Bladder microvascular endothelial cell (primary cell): ENCODE measurements at places on chromosomes 6 and 20. TPM values are rescaled to one million over a fixed set of nuclear protein-coding genes. Genes with fewer than 3 reads are reported as not detected.

The ENPP5 gene
- not detected in 2 replicates for total RNA-seq

The BACH2 gene
- total RNA-seq = 0.16 and 4.8 TPM in 2 replicates

The SLC16A10 gene
- not detected in 2 replicates for total RNA-seq

The NKX2-4 gene
- total RNA-seq = not detected in 2 replicates

The CALHM6 gene
- 0.50 and 1.3 TPM in 2 replicates for total RNA-seq

The BMP6 gene
- 101 and 330 TPM in 2 replicates for total RNA-seq

The LHFPL5 gene
- total RNA-seq = not detected in 2 replicates

The TAGAP gene
- total RNA-seq = not detected in 2 replicates

The AIF1 gene
- total RNA-seq = not detected in 2 replicates

The XKR7 gene
- not detected in 2 replicates for total RNA-seq

The L3MBTL1 gene
- total RNA-seq = 1.5 and 5.0 TPM in 2 replicates

The ARG1 gene
- not detected in 2 replicates for total RNA-seq

The LY6G6F gene
- total RNA-seq = not detected in 2 replicates

The PLEKHG1 gene
- 31.2 and 50.9 TPM in 2 replicates for total RNA-seq

The AP5S1 gene
- 13.1 and 19.1 TPM in 2 replicates for total RNA-seq

The TRIM40 gene
- not detected in 2 replicates for total RNA-seq

The MOG gene
- not detected in 2 replicates for total RNA-seq

The TTLL9 gene
- 0.13 and 0.16 TPM in 2 replicates for total RNA-seq

The DEFB126 gene
- total RNA-seq = not detected in 2 replicates
